ENCODE measurements at places on chromosomes 6 and 20.
A peak's percentile ranks its signal among the peaks of the same experiment; 100 is the strongest.

GRCh38 chr6:1767481-1768246, 157.9 kb downstream of the FOXC1 start:
- no peak for DNase-seq

GRCh38 chr6:63573899-63574553, 1.7 kb downstream of the LOC128125822 start:
- peak; percentile 32 for DNase-seq

DNA sequence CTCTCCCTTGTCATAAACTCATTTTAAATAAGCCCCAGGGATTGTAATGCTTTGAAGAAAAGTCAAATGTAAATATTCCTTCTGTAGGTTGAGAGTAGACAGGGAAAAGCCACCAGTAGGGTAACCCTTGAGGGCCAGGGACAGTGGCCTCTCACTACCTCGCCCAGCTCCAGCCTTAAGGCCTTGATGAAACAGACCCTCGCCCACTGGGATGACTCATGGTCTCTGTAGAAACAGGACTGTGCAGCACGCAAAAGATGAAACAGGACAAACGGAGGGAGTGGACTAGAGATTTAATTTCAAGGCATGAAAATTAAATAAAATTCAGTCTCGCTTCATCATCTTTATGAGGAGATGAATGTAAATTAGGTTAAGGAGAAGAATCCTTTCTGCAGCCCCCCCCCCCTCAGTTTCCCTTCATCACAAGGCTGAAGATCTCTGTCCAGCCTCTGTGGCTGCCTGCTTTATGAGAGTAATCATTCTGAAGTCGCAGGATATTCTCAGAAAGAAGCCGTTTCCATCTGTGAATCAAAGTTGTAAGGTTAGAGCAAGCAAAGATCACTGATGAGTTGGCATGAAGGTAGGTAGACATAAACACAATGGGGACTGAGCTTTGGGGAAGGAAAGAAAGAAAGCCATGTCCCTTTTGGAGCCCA, 60.4 kb downstream of the TMEM200A start:
- no peak for DNase-seq

- DNase-seq: no peak
Observed at GRCh38 chr6:163780994-163781393, 366.5 kb downstream of the QKI start.

- DNase-seq: no peak
Observed at GRCh38 chr20:33257237-33257636, 21.4 kb downstream of the BPIFA1 start.

DNA sequence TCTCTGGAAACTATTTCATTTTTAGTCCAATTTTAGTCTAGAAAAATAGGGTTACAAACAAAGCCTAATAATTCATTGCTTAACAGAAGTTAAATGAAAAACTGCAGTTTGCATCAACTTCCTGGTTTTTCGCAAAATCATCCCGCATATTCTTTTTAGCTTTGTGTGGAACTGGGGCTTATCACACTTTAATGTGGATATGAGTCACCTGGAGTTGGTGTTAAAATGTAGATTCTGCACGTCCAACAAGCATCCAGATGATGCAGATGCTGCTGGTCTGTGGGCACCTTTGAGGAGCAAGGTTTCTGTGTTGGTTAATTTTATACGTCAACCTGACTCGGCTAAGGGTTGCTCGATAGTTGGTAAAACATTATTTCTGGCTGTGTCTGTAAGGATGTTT, 126.1 kb downstream of the PLCB4 start:
- DNase-seq: no peak
